ENCODE measurements at places on chromosomes 6 and 20.

GRCh38 chr6:90218959-90219208 is 77.8 kb downstream of the BACH2 start:
- DNase-seq, result no peak

GRCh38 chr6:14513496-14514393 is 396.2 kb downstream of the CD83 start:
- DNase-seq, result no peak

DNA sequence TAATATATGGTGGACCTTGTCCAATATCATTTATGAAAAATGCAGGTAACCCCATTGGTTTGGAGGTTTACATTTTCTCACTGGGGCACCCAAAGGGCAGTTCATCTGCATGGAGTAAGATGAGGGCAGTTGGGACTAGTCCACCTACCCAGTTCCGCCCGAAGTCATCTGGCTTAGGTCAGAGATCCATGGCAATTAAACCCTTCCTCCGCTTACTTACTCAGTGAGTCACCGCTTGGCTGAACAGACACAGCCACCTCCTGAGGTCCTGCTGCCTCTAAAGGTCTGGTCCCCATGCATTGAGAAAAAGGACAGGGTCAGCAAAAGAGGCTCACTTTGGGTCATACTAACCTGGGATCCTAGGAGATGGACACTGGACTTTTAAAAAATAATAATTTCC is 102.9 kb upstream of the PRL start:
- no peak for DNase-seq

- DNase-seq, result no peak
Observed at GRCh38 chr6:35294308-35294945, 3.2 kb upstream of the DEF6 start.

DNA sequence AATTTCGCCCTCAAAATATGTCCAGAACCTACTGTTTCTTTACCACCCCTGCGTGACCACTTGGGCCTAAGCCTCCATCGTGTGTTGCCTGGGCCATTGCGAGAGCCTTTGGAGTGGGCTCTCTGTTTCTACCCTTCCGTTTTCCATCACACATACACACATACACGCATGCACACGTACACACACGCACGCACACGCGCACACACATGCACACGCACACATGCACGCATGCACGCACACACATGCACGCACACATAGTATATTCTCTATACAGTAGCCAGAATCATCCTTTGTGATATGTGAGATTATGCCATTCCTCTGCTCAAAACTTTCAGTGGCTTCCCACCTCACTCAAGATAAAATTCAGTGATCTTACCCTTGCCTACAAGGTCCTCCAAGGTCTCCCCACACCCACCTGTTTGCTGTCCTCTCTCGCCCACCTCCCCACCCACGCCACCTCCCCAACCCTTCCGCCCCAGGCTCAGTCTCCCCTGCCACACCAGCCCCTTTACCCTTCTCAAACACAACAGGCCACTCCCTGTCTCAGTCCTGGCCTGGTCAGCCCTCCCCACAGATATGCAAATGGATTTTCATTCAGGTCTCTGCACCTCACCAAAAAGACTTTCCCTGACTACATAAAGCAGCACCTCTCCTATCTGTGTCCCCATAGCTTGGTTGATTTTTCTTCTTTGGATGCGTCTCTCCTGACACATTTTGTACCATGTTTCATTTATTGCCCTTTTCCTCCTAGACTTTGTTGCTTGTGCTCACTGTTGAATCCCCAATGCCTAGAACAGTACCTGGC is 559.6 kb downstream of the CD83 start:
- DNase-seq, result no peak

DNA sequence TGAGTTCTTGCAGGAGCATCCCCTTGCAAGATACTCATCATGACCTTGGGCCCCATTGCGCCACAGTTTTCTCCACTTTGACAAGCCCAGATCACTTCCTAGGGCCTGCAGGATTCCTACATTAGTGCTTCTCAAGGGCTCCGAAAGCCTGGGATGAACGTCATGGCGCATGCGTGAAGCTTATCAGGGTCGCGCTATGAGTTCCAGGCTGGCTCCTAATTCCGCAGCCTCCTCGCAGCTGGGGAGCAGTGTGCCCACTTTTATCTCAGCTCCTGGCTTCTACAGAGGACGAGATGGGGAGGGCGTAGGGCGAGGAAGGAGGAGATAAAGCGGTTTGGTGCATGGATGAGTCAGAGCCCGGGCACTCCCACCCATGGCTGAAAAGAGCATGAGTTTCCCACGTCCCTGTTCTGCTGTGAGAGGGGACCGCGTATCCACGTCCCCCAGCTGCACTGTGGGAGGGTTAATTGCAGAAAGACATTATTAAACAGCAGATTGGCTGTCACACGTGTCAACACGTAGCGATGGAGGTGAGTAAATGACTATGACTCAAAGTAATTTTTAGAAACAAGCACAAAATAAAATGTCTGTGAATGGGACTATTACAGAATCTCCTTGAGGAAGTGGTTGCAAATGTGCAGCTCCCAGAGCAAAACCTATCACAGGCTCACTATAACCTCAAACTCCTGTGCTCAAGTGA is 72.9 kb upstream of the DSP start:
- no peak for DNase-seq

- no peak for DNase-seq
Observed at GRCh38 chr6:73409395-73409794, 14.8 kb downstream of the DDX43 start.

Measured in NCI-H1436 treated with DMSO at 0.1 percent for 48 hours (cell line).